ENCODE measurements at places on chromosomes 7 and 10. TPM values are rescaled to one million over a fixed set of nuclear protein-coding genes. Genes with fewer than 3 reads are reported as not detected.
A peak's percentile ranks its signal among the peaks of the same experiment; 100 is the strongest.

COL13A1 gene
- total RNA-seq = not detected

- DNase-seq = peak; percentile 62
Measured at GRCh38 chr7:113421696-113422330, 303.5 kb upstream of the SMIM30 start.

DNA sequence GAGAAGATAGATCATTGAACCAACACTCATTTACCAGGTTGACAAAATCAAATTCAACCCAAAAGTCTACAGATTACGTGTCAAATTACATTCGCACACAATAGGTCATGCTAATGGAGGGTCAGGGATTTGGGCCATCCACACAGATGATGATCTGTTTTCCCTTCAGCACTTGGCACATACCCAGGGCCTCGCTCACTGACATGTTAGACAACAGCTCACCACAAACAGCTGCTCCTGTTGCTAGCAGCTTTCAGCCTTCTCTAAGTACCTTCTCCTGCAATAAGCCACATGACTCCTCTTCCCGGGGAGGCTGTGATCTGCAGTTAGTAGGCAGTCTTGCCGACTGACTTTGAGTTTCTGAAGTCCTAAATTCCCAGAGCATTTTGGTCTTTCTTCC lies 18.4 kb downstream of the NKX2-3 start:
- no peak for DNase-seq

- DNase-seq = no peak
Measured at GRCh38 chr7:48078470-48078869, 10.6 kb upstream of the UPP1 start.

GRCh38 chr7:85392326-85392725 lies 205.5 kb upstream of the SEMA3D start:
- DNase-seq = no peak

DNA sequence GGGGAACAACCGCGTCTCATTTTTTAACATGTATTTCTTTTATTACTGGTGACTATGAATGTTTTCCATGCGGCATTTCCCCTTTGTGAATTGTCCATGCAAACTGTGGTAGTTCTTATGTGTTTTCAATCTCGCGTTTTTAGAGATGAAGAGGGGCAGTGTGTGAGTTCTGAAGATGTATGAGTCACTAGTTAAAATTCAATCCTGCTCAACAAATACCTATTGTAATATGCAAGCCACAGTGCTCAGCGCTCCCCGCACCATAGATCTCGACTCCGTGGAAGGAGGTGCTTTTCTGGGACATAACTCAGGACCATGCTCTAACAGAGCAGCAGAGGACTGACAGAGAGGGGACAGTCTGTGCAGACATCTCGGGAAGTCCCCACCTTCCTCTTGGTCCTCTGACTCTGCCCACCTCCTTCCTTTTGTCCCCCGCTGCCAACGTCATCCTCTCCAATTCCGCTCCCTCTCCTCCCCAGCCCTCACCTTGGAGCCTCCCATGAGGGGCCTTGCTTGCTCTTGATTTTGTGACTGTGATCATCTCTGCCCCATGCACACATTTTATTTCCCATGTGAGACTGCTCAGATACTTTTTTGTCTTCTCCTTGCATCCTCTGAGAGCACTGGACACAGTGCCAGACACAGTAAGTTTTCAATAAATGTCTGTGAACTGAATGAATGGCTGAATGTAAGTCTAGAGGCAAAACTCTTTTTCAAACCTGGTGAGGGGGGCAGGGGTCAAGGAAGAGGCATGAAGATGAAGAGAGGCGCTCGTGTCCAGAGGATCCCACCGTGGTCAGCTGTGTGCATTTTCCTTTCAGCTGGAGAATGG lies 42.7 kb upstream of the PLEKHA1 start:
- no peak for DNase-seq

DNA sequence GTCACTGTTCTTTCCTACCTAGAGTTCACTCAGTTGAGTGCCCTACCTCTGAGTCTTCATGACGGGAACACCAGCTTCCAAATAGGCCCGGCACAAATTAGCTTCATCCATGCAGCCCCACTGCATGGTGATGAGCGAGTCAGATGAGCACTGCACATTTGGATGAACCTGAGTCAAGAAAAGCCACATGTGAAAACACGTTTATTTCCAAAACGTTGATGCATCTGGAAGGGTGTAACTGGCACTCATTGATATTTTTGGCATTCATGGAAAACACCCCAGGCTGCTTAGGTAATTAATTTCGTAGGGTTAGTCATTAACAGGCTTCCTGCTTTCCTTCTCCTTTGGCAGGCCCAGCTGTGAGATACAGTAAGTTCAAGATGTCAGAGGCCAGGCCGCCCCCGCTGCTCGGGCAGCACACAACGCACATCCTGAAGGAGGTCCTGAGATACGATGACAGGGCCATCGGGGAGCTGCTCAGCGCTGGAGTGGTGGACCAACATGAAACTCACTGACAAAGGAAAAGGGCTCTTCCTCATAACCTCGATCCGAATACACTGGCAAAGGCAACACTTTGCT lies 725.2 kb downstream of the SUGCT start:
- no peak for DNase-seq

DNA sequence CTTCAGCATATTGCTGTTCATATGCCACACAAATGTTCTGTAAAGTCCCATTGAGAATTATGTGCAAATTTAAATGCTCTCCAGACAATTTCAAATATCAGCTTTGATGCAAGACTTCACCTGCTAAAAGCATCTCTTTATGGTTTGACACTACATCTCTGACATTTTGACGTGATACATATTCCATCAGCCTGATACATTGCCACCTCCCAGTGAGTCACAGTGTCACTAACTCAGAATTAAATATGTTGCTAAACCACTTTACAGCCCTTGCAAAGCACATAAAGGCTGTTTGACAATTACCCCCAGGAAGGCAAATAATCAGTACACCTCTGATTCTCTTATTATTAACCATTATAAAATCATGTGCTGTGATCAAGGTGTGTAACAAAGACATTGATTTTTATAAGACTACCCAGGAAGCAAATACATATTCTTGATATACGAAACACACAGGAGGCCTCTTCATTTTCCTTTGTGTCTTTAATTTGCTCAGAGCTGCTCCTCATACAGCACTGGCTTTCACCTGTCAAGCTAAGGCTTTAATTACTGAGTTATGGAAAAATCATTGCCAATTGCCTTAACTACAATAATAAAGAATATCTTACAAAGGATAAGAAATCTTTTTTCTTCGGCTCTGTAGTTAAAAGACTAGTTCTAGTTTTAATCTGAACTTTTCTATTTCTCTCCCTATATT lies 547.5 kb upstream of the C7orf33 start:
- no peak for DNase-seq
